ENCODE measurements at places on chromosomes 4 and X.

DNA sequence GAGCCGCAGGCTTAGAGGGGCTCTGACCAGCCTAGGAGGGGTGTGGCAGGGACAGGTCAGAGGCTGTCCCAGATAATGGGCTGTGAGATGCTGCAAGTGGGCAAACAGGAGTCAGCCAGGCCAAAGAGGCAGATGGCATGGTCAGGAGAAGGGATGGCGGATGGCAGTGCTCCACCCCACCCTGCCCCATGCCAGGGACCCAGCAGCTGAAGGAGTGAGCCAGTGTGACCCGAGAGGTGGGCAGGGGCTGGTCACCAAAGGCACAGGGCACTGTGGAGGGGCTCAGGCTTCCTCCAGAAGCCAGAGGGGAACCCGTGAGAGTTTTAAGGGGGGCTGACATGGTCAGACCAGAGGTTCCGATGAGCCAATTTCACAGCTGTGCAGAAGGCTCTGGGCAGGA, 96.9 kb downstream of the WFS1 start:
- no peaks in the 10 kb centered on the region for H3K36me3 ChIP-seq
- H3K27me3 ChIP-seq, result no peaks in the 10 kb centered on the region
- H3K4me3 ChIP-seq, result no peak overlapping the region

DNA sequence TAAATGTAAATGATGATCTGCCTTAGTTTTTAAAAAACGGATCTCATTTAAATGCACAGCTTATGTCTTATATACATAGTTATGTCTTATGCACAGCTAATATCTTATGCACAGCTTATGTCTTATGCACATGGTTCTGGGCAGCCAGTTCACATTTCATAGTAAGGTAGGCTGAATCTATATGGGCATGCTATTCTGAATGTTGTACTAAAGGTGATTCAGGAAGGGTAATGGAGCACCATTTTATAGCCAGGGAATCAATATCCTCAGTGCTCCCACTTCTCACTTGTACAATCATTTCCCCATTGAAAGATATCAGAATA, 77.9 kb upstream of the MID1 start:
- H3K27me3 ChIP-seq, result no peaks in the 10 kb centered on the region
- no peaks in the 10 kb centered on the region for H3K36me3 ChIP-seq
- H3K4me3 ChIP-seq, result no peak overlapping the region
- H3K27ac ChIP-seq, result no peak overlapping the region
- H3K4me1 ChIP-seq, result no peaks in the 10 kb centered on the region
- DNase-seq, result no peak

DNA sequence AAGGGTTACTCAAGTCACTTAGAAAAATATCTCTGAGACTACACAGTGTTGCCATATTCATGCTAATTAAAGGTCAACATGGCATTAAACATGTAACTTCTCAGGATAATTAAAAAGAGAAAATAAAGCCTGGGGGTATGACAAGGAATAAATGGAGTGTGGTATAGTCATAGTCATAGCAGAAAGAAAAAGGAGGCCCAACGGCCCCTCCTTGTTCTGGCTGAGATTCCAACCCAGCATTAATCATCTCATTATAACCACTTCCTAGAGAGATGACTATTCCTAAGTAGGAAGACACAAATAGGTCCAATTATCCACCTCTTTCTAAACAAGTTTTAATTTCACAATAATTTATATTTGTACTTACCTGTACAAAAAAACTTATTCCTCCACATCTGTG, 778.4 kb upstream of the AADAT start:
- DNase-seq, result no peak
- no peak overlapping the region for H3K4me3 ChIP-seq
- H3K36me3 ChIP-seq, result no peaks in the 10 kb centered on the region
- no peak overlapping the region for H3K27ac ChIP-seq
- no peaks in the 10 kb centered on the region for H3K27me3 ChIP-seq

GRCh38 chrX:23332888-23333821, 1.5 kb upstream of the PTCHD1 start:
- H3K4me3 ChIP-seq, result peak overlapping the region; percentile 91
- no peak overlapping the region for H3K27ac ChIP-seq
- H3K4me1 ChIP-seq, result no peaks in the 10 kb centered on the region
- H3K27me3 ChIP-seq, result peaks cover 7% of the 10 kb centered on the region
- no peaks in the 10 kb centered on the region for H3K36me3 ChIP-seq

DNA sequence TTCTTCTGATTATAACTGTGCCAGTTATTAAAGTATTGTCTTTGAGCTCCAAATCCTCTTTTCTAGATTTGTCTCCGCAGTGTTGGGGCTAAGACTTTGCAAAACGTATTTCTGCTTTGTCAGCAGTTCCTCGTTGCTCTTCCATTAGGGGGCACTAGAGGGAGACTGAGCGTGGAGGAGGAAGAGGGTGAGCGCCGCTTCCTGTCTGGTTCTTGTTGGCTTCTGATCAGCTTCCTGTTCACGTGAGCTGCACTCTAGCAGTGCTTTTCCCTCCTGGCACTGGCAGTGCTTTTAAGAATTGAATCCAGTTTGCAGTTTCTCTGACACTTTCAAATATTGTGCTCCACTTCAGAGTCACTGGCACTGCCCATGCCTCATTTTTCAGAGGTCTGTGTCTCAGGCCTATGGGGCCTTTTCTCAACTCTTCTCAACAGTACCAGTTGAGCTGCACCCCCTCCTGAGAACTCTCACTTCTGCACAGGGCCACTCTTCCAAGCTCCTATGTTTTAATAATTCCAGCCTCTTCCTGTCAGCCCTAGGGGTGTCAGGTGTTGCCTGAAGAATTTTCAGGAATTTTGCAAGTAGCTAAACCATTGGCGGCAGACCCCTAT, 54.4 kb upstream of the LCORL start:
- DNase-seq, result peak; percentile 50
- no peaks in the 10 kb centered on the region for H3K4me1 ChIP-seq
- H3K36me3 ChIP-seq, result no peaks in the 10 kb centered on the region

DNA sequence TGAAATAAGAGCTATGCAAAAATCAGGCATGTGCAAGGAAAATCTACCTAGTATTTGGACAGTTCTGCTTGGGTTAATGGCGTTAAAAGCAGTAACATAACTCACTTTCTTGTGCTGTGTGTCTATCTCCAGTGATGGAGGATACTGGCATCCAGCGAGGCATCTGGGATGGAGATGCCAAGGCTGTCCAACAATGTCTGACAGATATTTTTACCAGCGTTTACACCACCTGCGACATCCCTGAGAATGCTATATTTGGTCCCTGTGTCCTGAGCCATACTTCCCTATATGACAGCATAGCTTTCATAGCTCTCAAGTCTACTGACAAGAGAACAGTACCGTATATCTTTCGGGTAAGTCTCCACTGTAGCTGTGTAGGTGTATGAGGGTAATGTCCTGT, 2.6 kb downstream of the PRDM8 start:
- no peak overlapping the region for H3K27ac ChIP-seq
- H3K27me3 ChIP-seq, result peaks cover 86% of the 10 kb centered on the region
- DNase-seq, result no peak
- H3K4me3 ChIP-seq, result no peak overlapping the region
- peaks cover 2% of the 10 kb centered on the region for H3K4me1 ChIP-seq
- no peaks in the 10 kb centered on the region for H3K36me3 ChIP-seq

GRCh38 chr4:101960431-101960830, 169.9 kb downstream of the BANK1 start:
- H3K4me3 ChIP-seq, result no peak overlapping the region
- H3K27me3 ChIP-seq, result no peaks in the 10 kb centered on the region
- no peaks in the 10 kb centered on the region for H3K36me3 ChIP-seq
- DNase-seq, result no peak

DNA sequence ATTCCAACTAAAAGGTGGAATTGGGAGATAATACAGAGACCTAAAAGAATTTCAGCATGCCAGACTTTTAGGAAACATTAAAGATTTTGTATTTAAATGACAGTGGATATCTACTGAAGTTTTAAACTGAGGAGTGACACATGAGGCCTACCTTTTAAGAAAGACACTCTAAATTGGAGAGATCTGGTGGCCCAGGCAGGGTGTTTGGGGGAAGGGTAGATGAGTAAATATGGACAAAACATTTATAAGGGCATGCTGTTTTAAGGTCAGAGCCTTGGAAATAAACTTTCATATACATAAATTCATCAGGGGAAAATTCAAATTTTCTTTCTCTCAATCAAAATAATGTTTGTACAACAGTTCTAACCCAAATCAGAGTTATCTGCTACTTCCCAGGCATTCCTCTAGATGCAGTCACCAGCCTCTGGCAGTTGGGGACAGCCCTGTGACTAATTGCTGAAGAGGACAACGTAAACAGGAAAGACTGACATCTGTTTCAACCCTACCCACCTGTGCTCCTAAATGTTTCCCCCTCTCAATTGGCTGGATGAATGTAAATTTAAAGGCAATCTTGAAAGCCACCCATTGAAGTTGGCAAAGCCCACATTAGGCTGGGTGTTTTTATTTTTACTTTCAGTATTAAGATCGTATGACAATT, 1646.9 kb upstream of the ADGRL3 start:
- H3K36me3 ChIP-seq, result no peaks in the 10 kb centered on the region
- H3K27ac ChIP-seq, result no peak overlapping the region
- DNase-seq, result no peak
- no peaks in the 10 kb centered on the region for H3K27me3 ChIP-seq

DNA sequence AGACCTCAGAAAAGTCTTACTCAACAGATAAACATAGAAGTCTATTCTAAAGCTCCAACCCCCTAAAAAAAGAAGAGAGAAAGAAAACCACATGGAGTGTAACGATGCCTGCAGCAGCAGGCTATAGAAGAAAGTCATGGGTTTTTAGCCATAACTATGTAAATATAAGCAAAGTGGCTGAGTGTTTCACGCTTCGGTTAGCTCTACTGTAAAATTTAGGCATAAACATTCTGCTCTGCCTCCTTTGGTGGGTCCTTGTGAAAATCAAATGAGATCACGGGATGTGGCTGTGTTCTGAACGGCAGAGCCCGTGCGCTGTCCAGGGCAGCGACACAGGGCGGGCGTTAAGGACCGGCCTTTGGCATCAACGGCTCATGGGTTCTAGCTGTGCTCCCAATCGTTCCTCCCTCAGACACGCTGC, 78.4 kb downstream of the IRF2 start:
- no peaks in the 10 kb centered on the region for H3K27me3 ChIP-seq
- no peak overlapping the region for H3K27ac ChIP-seq
- H3K36me3 ChIP-seq, result peaks cover 34% of the 10 kb centered on the region
- H3K4me3 ChIP-seq, result no peak overlapping the region
- H3K4me1 ChIP-seq, result 0 out of 2 replicates have a peak, but pooled peaks cover 2% of the 10 kb centered on the region
- no peak for DNase-seq

DNA sequence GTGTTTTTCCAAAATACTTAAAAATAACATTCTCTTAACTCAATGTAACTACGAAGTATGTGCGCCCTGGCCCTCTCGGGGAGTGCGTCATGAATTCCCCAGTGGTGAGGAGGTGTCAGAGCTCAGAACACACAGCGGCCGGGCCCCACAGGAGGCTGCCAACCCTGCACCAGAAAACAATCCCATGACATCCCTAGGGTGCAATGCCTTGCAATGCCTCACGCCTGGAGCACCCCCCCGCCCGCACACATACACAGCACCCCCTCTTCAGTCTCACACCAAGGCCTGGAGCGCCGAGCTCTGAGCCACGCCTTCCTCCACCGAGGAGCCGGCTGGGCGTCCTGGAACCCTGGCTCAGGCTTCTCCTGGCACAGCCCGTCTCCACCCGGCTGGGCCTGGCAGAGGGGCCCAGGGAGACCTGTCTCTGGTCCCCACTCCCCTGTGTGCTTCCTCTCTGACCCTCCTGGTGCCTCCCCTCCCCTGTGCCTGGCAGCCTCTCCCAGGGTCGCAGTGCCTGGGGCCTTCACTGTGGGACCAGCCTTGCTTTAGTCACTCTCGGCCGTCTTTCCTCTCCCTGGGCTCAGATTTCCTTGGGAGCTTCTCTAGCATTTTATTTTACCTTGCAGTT, 108.2 kb upstream of the ADRA2C start:
- no peak overlapping the region for H3K27ac ChIP-seq
- no peaks in the 10 kb centered on the region for H3K27me3 ChIP-seq
- H3K4me1 ChIP-seq, result 0 out of 2 replicates have a peak, but pooled peaks cover 2% of the 10 kb centered on the region
- no peak for DNase-seq

DNA sequence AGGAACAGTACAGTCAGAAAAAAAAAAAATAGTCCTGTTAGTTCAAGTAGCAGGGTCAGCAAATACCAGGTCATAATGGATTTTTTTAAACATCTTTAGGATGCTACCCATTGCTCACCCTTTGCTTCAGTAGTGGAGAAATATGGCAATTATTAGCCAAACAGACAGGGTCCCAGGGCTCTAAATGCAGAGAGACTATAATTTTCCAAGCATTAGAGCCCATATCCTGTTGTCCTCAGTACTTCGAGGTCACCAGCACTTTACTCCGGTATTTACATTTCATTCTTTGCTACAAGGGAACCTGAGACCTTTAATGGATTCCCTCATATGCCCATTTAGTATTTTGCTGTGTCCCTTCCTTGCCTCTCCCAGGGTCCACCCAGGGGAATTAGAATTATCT, 1562.9 kb upstream of the TENM3 start:
- no peaks in the 10 kb centered on the region for H3K36me3 ChIP-seq
- H3K27ac ChIP-seq, result no peak overlapping the region
- H3K4me1 ChIP-seq, result peaks cover 1% of the 10 kb centered on the region

- peaks cover 7% of the 10 kb centered on the region for H3K4me1 ChIP-seq
- H3K27ac ChIP-seq, result no peak overlapping the region
- no peaks in the 10 kb centered on the region for H3K27me3 ChIP-seq
- DNase-seq, result no peak
Observed at GRCh38 chrX:3144651-3145050, 103.4 kb downstream of the ARSF start.

DNA sequence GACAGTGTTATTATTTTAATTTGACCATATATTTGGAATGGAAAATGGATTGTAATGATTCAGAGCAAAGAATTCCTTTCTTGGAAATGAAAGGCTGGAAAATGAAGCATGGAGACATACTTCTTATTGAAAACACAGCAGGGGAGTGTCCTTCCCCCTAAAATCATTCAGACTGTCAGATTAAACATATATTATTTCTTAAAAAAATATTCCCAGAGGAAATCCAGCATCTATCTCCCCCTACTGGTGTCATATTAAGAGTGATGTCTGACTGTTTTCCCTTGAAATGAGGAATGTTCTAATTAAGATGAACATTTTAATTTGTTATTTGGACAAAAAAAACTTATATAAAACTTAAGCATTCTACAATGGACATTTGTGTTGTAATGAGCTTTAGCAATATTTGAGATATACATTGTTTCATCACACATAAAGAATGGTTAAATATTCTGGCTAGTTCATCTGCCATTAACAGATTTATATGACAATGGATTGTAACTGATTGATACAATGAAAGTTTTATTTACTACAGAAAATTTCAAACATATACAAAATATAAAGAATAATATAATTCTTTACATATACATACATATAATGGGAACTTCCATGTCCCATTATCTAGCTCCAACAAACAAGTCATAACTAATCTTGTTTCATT, 264.6 kb downstream of the SPRY1 start:
- no peaks in the 10 kb centered on the region for H3K27me3 ChIP-seq
- no peak for DNase-seq
- H3K27ac ChIP-seq, result no peak overlapping the region
- no peaks in the 10 kb centered on the region for H3K4me1 ChIP-seq
- no peak overlapping the region for H3K4me3 ChIP-seq

DNA sequence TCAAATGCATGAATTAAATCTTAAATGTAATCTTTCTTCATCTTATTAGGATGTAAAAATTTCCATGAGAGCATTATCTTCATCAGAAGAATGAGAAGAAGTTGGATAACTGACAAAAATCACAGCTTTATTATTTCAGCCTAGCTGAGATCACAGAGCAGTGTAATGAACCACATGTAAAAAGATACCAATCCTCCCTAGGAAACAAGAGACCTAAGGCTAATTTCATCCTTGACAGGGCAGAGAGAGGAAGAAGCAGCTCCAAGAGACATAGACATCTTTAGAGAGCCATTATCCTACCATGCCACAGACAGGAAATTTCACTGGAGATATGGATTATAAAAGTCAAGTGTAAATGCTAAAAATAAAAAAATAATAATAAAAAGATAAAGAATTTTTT, 40.9 kb upstream of the IL15 start:
- no peak overlapping the region for H3K27ac ChIP-seq
- no peaks in the 10 kb centered on the region for H3K36me3 ChIP-seq
- no peak for DNase-seq

All from H9 (cell line).